ENCODE measurements at places on chromosomes 16 and 17. TPM values are rescaled to one million over a fixed set of nuclear protein-coding genes. Genes with fewer than 3 reads are reported as not detected.

Gene NPIPA5
- 0.25 TPM for total RNA-seq

Gene ZFPM1
- total RNA-seq = 0.49 TPM

Gene NKD1
- total RNA-seq = 1.5 TPM

Gene CTRB2
- total RNA-seq = not detected

Gene RAB37
- total RNA-seq = 0.49 TPM

Gene TMEM101
- total RNA-seq = 20.9 TPM

Gene CDK3
- 3.0 TPM for total RNA-seq

Gene SRCIN1
- 29.0 TPM for total RNA-seq

Gene TBX6
- 0.25 TPM for total RNA-seq

Gene PERCC1
- not detected for total RNA-seq

Gene KRT39
- not detected for total RNA-seq

Gene ERN2
- not detected for total RNA-seq

Gene CES5A
- total RNA-seq = not detected

Gene PSMD11
- total RNA-seq = 71.3 TPM

Gene WSCD1
- 24.6 TPM for total RNA-seq
